ENCODE measurements at places on chromosomes 16 and 17.

DNA sequence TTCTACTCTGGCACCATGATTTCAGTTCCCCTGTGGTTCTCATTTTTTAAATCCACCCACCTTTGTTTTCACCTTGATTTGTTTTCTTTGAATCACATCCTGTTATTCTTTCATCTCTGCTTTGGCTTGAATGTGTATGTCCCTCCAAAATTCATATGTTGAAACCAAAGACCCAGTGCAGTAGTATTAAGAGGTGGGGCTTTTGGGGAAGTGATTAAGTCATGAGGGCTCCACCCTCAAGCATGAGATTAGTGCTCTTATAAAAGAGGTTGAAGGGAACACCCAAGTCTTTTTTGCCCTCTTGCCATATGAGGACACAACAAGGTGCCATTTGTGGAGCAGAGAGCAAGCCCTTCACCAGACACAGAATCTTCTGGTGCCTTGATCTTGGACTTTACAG, 382.3 kb downstream of the SLC39A11 start:
- peak; percentile 13 for DNase-seq

DNA sequence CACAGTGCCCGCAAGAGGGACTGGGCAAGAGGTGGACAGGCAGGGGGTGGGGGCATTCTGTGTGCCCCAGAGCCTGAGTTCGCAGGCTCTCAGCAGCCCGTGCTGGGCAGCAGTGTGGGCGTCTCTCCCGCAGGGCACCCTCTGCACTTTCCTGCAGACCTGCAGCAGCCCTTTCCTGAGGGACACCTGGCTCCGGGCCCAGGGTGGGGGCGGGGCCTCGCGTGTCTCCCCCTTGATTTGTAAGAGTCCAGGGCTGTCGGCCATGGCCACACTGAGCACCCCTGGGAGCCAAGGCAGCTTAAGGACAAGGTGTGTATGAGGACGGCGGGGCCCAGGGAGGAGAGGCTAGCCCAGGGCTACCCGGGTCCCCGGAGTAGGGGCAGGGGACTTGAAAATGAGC, 33.4 kb upstream of the SLC38A10 start:
- no peak for DNase-seq

DNA sequence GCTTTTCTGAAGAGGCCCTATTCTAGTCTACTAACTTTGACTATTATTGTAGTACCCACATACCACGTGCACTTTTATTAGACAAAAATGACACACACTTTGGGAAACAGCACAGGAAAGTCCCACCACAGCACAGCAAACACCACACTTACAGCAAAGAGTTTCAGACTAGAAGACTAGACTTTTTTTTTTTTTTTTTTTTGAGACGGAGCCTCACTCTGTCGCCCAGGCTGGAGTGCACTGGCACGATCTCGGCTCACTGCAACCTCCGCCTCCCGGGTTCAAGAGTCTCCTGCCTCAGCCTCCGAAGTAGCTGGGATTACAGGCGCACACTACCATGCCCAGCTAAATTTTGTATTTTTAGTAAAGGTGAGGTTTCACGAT, 20.1 kb downstream of the YWHAE start:
- peak; percentile 85 for DNase-seq

DNA sequence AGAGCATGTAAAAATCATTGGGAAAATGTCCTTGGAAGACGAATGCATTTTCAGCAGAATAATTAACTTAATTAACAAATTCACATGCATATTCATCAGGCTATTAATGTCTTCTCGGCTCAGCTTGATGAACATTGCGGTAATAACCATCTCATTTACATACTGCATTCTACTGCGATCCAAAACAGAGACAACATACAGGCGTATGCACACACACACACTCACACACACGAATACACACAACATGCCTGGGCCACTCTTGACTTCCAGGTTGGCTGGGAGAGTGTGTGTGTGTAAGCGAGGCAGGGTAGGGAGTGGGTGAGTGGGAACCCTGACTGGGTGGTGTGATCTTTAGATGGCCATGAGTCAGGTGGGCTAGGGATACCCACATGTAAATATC, 44.7 kb downstream of the NEUROD2 start:
- no peak for DNase-seq

- no peak for DNase-seq
Measured at GRCh38 chr17:61849674-61850073, 13.7 kb downstream of the BRIP1 start.

GRCh38 chr17:3972281-3972731, 8.1 kb upstream of the ATP2A3 start:
- DNase-seq: no peak

GRCh38 chr17:27995554-27995953, 46.9 kb upstream of the NLK start:
- no peak for DNase-seq

- peak; percentile 99 for DNase-seq
Measured at GRCh38 chr16:28822520-28823290, at the start of gene ATXN2L. Gene ATXN2L, plus strand, starts transcription at chr16:28822999. Its CDS starts 261 bp downstream, at chr16:28823260.

GRCh38 chr17:50198026-50198669, 3.3 kb downstream of the COL1A1 start:
- peak; percentile 69 for DNase-seq

GRCh38 chr17:81058263-81058871, 23.4 kb downstream of the BAIAP2 start:
- no peak for DNase-seq

DNA sequence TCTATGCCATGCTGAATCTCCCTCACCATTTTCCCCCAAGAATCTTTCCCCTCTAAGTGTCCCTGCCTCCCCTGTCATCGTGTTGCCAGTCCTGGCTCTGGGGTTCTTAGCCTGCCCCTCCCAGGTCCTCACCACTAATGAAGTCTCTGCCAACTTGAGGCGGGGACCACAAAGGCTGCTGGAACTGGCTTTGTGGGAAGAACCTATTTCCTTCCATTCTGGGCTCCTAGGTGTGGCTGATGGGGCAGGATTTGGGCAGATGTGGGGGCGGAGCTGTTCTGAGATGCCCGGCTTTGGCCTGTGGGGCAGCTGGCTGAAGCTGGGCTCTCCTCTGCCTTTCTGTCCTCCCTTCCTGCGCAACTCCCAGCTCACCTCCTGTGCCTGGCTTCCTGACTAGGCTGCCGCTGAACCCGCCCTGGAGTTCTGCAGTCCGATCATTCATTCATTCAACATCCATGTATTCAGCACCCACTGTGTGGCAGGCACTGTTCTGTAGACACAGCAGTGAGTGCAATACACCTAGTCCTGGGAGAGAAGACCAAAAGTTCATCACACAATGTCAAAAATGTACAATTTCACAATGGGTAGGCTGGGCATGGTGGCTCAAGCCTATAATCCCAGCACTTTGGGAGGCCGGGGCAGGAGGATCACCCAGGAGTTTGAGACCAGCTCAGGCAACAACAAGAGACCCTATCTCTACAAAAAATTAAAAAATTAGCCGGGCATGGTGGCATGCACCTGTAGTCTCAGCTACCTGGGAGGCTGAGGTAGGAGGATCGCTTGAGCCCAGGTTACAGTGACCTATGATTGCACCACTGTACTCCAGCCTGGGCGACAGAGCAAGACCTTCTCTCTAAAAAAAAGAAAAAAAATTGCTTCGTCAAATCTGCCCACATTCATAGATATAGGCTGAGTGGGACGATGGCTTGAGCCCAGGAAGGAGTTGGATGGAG, 1.9 kb upstream of the SNN start:
- DNase-seq: no peak

- peak; percentile 80 for DNase-seq
Measured at GRCh38 chr17:7220593-7221277, 997 bp downstream of the ACADVL start.

DNA sequence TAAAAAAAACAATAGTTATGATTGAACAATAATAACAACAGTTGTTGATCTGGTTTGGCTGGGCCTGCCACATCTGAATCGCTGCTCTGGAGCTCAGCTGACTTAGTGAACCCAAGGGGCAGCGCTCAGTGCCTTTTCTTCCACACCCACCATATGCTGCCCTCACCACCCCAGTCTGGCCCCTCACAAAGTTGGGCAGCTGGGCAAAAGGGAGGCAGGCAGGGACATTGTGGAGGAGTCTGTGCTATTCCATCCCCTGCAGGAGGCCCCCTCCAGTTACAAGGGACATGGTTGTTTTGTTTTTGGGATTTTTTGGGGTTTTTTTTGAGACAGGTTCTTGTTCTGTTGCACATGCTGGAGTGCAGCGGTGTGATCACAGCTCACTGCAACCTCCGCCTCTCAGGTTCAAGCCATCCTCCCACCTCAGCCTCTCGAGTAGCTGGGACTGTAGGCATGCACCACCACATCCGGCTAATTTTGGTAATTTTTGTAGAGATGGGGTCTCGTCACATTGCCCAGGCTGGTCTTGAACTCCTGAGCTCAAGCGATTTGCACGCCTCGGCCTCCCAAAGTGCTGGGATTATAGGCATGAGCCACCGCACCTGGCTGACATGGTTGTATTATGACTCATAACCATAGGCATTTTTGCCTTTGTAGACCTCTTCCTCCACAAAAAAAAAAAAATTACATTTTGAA, 8.6 kb upstream of the PECAM1 start:
- no peak for DNase-seq

GRCh38 chr16:25052151-25052511, 37.0 kb upstream of the ARHGAP17 start:
- DNase-seq: no peak

- peak; percentile 70 for DNase-seq
Measured at GRCh38 chr16:81366316-81366932, 51.7 kb downstream of the GAN start.

- no peak for DNase-seq
Measured at GRCh38 chr17:44376124-44376523, 12.5 kb upstream of the FAM171A2 start.

DNA sequence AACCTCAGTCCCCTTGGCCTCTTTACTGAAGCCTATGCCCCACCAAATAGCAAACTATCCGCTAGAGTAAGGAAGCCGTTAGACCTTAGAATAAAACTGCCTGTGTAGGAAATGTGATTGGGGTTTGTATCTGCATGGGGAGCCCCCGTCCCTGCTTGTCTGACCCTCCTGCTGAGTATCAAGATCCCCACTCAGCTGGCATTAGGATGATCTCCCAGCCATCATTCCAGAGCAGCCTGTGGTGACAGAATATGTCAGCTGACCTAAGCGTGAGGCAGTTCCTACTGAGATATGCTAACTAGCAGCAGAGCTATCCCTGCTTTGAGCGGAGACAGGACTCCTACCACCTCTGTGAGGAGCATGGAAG, 645 bp upstream of the GFOD2 start:
- peak; percentile 30 for DNase-seq

- peak; percentile 72 for DNase-seq
Measured at GRCh38 chr17:36550491-36551417, 6.0 kb downstream of the GGNBP2 start.

GRCh38 chr16:24070851-24071250, 185.3 kb upstream of the CACNG3 start:
- peak; percentile 73 for DNase-seq

DNA sequence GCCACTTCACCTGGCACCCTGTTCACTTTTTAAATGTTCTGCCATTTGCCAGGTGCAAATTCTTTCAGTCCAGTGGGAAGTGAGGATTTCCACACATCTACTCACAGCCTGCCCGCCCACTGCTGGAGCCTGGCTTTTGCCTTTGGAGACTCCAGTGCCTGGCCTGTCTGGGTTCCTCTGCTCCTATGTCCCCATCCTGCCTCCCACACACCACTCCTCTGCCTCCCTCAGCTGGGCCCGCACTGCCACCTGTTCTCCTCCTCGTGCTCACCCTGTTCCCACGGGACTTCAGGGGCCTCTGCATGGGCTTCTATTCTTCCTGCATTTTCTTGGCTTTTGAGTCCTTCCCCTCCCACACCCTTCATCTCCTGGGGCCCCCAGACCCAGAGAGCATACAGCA, 7.9 kb upstream of the NDRG4 start:
- DNase-seq: no peak

GRCh38 chr16:67805718-67806427, 487 bp downstream of the RANBP10 start:
- peak; percentile 32 for DNase-seq

DNA sequence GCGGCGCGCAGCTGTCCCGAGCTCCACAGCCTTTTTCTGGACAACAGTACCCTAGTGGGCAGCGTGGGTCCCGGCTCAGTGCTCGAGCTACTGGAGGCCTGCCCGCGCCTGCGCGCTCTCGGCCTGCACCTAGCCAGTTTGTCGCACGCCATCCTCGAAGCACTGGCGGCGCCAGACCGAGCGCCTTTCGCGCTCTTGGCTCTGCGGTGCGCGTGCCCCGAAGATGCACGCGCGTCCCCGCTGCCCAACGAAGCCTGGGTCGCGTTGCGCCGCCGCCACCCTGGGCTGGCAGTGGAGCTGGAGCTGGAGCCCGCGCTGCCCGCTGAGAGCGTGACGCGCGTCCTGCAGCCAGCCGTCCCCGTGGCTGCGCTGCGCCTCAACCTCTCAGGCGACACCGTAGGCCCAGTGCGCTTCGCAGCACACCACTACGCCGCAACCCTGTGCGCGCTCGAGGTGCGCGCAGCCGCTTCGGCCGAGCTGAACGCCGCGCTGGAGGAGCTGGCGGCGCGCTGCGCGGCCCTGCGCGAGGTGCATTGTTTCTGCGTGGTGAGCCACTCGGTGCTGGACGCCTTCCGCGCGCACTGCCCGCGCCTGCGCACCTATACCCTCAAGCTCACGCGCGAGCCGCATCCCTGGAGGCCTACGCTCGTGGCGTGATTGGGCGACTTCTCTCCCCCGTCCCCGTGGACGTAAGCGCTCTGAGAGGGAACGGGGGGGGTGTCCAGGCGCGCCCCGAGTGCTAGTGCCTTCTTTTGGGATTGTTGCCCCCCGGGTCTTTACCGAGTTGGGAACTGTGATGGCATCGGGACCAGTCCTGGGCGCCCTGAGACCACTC, 1.2 kb upstream of the HSF4 start:
- DNase-seq: peak; percentile 73

DNA sequence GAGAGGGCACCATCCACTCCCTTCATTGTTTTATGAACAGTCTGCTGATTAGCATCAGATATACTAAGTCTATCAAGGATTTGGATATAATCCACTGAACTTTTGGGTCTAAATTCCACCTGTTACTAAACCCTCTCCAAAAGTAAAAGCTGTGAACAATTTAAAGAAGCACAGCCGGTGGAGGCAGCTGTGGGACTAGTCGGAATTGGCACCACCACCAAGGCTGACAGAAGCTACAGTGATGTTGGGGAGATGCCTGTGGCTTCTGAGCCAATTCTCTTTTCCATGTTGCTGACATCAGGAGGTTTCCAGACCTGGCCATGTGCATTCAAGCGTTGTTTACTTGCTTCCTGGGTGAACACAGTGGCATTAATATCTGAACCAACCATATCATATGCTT, 679.0 kb upstream of the CA10 start:
- no peak for DNase-seq

- DNase-seq: peak; percentile 80
Measured at GRCh38 chr17:29778956-29779811, 150.8 kb downstream of the SSH2 start.

All from GM12865 (cell line).